ENCODE measurements at places on chromosomes 7 and 10.

DNA sequence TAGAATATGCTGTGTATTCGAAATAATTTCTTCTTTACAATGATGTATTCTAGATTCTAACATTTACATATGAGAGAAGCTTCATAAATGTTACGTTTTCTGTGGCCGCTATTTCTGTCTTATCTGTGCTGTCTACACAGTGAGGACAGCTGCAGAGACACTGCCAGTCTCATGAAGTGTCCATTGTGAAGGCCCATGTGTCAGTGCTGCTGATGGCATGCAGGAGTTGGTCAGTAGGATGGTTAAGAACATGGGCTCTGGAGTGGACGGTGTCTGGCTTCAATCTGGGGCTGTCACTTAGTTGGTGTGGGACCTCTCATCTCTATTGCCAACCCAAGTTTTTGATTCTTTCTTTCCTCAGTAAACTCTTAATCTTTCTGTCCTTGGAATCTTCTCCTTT, 137.3 kb downstream of the SDK1 start:
- DNase-seq, result no peak

- DNase-seq, result no peak
Measured at GRCh38 chr7:24283897-24284698, at the start of gene NPY. TSS of gene NPY (plus strand) at chr7:24284190. CDS start at chr7:24285241, 1,051 bp downstream.

DNA sequence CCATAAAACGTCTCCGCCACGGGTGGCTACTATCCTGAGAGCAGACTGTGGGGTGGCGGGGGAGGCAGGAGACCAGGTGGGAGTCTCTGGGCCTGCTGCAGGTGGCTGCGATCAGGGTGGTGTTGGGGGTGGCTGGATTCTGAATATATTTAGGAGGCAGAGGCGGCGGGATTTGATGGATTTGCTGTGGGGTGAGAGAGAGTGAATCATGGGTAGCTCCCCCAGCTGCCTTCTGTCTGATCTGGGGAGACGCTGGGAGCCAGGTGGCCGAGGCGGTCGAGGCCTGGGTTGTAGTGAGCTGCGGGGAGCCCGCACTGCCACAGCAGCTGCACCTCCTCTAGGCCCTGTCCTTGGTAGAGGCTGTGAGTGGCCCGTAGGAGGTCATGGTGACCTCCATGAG, 48.2 kb upstream of the PFKFB3 start:
- DNase-seq, result no peak

GRCh38 chr7:17552952-17553351, 254.5 kb downstream of the AHR start:
- no peak for DNase-seq

- DNase-seq, result no peak
Measured at GRCh38 chr10:17851611-17852010, 42.5 kb downstream of the MRC1 start.
